Activated CD8-positive, alpha-beta memory T cell treated with anti-CD3 and anti-CD28 coated beads for 24 hours (primary cell): ENCODE measurements at places on chromosomes 11 and 22.

DNA sequence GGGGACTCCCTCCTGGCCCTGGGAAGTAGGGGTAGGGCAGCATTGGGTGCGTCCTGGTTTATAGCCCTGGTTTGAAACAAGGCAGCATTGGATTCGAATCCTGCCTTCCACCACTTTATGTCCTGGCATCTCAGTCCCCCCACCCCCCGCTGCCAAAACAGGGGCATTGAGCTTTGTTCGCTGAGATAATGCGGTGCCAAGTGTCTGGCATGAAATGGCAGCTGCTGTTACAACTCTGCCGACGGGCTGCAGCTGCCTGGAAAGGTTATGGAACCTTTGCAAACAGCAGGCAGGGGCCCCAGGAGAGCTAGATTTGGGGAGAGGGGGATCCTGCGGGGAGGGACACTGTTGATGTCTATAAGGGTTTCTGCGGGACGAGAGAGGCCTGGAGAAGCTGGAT, 1.9 kb downstream of the TST start:
- no peak for DNase-seq

GRCh38 chr11:8360086-8360828, 96.6 kb upstream of the LMO1 start:
- DNase-seq: no peak

DNA sequence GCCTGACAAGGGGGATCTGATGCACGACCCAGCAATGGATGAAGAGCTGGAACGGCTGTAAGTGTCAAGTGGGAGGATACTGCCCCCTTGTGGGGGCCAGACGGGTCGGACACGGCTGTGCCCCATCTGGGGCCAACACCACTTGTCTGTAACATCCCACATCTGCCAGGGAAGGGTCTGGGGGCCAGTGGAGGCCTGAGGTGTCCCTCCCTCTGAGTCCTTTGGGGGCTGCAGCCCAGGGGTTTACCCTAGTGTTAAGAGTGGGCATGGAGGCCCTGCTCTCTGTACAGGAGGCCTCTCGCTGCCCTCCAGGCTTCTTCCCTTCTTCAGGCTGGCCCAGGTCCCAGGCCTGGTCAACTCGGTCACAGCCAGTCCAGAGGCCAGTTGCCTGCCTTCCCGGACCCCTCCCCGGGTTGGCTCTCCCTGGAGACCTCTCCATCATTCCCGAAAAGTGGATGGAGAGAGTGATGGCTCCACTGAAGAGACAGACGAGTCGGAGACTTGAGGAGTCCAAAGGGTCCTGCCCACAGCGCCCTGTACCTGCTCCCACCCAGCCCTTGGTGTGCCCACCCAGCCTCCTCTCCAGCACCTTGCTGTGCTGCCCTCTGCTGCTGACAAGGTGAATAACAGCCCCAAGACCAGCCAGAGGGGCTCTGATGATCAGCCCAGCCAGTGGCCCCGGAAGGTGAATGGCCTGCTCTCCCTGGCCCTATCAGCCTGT, 15.4 kb downstream of the ARFGAP2 start:
- peak; percentile 81 for DNase-seq

DNA sequence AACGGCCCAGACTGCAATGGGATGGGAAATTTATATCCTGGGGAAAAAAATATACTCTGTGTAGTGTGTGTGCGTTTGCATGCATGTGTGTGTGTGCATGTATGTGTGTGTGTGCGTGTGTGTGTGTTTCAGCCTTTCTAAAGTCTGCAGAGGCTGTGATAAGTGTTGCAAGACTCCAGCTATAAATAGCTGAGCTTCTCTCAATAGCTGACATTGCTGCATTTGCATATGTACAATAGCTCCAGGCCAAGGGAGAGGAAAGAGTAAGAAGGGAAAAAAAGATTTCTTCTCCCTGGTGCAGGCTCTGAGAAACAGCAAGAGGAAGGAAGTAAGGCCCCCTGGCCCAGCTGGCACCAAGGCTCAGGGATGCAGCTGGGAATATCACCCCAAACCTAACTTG, 483.0 kb downstream of the MN1 start:
- DNase-seq: no peak

DNA sequence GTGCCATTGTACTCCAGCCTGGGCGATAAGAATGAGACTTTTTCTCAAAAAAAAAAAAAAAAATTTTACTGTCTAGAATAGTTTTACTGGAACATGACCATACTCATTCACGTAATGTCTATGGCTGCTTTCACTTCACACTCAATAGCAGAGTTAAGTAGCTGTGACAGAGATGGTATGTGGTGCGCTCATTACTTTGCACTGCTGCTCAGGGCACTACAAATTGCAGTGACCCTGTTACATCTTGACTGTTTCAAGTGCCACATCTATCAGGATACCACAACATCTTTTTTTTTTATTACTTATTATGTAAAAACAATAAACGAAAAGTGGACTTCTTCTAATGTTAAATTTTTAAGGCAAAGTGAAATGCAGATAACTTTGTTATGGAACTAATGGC, 110.3 kb downstream of the ARHGAP20 start:
- no peak for DNase-seq

- no peak for DNase-seq
Observed at GRCh38 chr11:78845496-78845895, 270.8 kb upstream of the NARS2 start.

- no peak for DNase-seq
Observed at GRCh38 chr22:44369293-44369661, 56.5 kb upstream of the SHISAL1 start.

- no peak for DNase-seq
Observed at GRCh38 chr11:122646549-122647340, 8.8 kb upstream of the UBASH3B start.

DNA sequence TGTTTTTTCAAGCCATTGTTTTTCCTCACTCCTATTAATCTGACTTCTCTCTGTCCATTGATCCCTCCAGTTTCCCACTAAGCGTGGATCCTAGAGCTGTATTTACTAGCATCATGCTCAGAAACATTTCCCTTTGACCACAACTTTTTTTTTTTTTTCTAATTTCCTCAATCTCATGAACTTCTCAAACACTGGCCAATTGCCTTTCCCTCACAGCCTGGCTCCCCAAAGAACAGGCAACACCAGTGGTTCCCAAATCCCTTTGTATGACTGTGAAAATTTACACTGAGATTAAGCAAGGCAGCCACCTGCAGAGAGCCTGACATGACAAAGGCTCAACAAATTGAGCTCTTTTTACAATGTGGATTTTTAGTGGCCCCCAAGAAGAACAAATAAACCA, 1.4 kb upstream of the TPP1 start:
- no peak for DNase-seq

- DNase-seq: no peak
Observed at GRCh38 chr11:16321148-16321547, 35.2 kb downstream of the SOX6 start.

- no peak for DNase-seq
Observed at GRCh38 chr11:84580428-84580827, 1046.7 kb downstream of the DLG2 start.

- no peak for DNase-seq
Observed at GRCh38 chr11:24697522-24698111, 200.8 kb downstream of the LUZP2 start.

GRCh38 chr22:26398741-26399153, 30.3 kb upstream of the ASPHD2 start:
- peak; percentile 72 for DNase-seq
